ENCODE measurements at places on chromosomes 12 and 14. TPM values are rescaled to one million over a fixed set of nuclear protein-coding genes. Genes with fewer than 3 reads are reported as not detected.

Gene PLEKHG7
- not detected for total RNA-seq

Gene KRT80
- 0.35 TPM for total RNA-seq

Gene SERPINA9
- not detected for total RNA-seq

Gene CCDC177
- 0.12 TPM for total RNA-seq

Gene TGM1
- total RNA-seq: 7.9 TPM

Gene HIP1R
- 14.1 TPM for total RNA-seq

Gene SYCP3
- not detected for total RNA-seq

Gene WASHC4
- 37.7 TPM for total RNA-seq

Measured in pericardium fibroblast (primary cell).